ENCODE measurements at places on chromosomes 16 and 17. TPM values are rescaled to one million over a fixed set of nuclear protein-coding genes. Genes with fewer than 3 reads are reported as not detected.

The KRT28 gene
- total RNA-seq, result not detected

The SRCIN1 gene
- 2.2 TPM for total RNA-seq

The HBA2 gene
- not detected for total RNA-seq

The PYY gene
- not detected for total RNA-seq

The FBXL19 gene
- 19.0 TPM for total RNA-seq

The BAIAP2 gene
- 114 TPM for total RNA-seq

The VPS9D1 gene
- total RNA-seq, result 4.0 TPM

The SDK2 gene
- total RNA-seq, result 0.92 TPM

The LYRM9 gene
- 1.9 TPM for total RNA-seq

The SCNN1B gene
- total RNA-seq, result 0.17 TPM

The TBC1D3C gene
- 0.07 TPM for total RNA-seq

The TPSG1 gene
- total RNA-seq, result not detected

The KRT31 gene
- not detected for total RNA-seq

The ICAM2 gene
- total RNA-seq, result not detected

The TP53TG3 gene
- total RNA-seq, result 0.61 TPM

The KRT24 gene
- total RNA-seq, result not detected

The ESRP2 gene
- not detected for total RNA-seq

The PRAC2 gene
- total RNA-seq, result not detected

The KRT33A gene
- not detected for total RNA-seq

The NAGS gene
- total RNA-seq, result 1.5 TPM

The TEX19 gene
- 0.45 TPM for total RNA-seq

The CCDC154 gene
- total RNA-seq, result 0.05 TPM

The SNAI3 gene
- not detected for total RNA-seq

The CRYM gene
- total RNA-seq, result 2.5 TPM

The PRDM7 gene
- not detected for total RNA-seq

The ABCC3 gene
- 123 TPM for total RNA-seq

The UTP4 gene
- total RNA-seq, result 82.7 TPM

The ITGAX gene
- total RNA-seq, result 1.1 TPM

The NPTX1 gene
- 124 TPM for total RNA-seq

The ZG16 gene
- total RNA-seq, result not detected

The PPL gene
- total RNA-seq, result 5.4 TPM

The CA5A gene
- total RNA-seq, result not detected

The PLEKHG4 gene
- total RNA-seq, result 11.6 TPM

The FA2H gene
- 34.0 TPM for total RNA-seq

The IRX5 gene
- 2.2 TPM for total RNA-seq

The MED31 gene
- total RNA-seq, result 30.0 TPM

The EVPLL gene
- total RNA-seq, result not detected

The ANKRD40CL gene
- total RNA-seq, result not detected

The TRIM65 gene
- 38.6 TPM for total RNA-seq

The RNF157 gene
- 7.0 TPM for total RNA-seq

The TBX6 gene
- 0.25 TPM for total RNA-seq

The ACE gene
- total RNA-seq, result 1.7 TPM

The NPIPB2 gene
- 4.0 TPM for total RNA-seq

The KRTAP3-2 gene
- total RNA-seq, result not detected

The FMNL1 gene
- total RNA-seq, result 36.1 TPM

The CMTM2 gene
- not detected for total RNA-seq

Data from A549 treated with GW870086 at 1 μM for 4 hours (cell line).